ENCODE measurements at places on chromosomes 12 and 14.

- no peak for DNase-seq
Measured at GRCh38 chr12:63132201-63132600, 18.8 kb downstream of the AVPR1A start.

DNA sequence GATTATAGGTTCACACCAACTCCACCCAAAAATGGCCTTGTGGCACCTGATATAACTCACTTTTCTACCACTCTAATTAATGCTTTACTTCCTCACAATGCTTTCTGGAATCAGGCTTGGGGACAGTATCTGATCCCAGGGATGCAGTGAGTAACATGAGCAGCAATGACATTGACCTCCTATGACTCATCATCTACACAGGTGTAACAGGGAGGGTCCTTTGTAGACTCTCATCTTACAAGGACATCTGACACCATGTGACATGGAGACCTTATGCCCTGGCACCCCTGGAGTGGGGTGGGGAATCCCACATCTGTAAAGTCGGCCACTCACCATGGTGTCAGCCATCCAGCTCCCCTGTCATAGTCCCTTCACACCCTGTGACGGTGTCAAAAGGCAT lies 586.4 kb downstream of the MED13L start:
- no peak for DNase-seq

GRCh38 chr12:64737539-64737938 lies 21.7 kb downstream of the GNS start:
- DNase-seq, result no peak

DNA sequence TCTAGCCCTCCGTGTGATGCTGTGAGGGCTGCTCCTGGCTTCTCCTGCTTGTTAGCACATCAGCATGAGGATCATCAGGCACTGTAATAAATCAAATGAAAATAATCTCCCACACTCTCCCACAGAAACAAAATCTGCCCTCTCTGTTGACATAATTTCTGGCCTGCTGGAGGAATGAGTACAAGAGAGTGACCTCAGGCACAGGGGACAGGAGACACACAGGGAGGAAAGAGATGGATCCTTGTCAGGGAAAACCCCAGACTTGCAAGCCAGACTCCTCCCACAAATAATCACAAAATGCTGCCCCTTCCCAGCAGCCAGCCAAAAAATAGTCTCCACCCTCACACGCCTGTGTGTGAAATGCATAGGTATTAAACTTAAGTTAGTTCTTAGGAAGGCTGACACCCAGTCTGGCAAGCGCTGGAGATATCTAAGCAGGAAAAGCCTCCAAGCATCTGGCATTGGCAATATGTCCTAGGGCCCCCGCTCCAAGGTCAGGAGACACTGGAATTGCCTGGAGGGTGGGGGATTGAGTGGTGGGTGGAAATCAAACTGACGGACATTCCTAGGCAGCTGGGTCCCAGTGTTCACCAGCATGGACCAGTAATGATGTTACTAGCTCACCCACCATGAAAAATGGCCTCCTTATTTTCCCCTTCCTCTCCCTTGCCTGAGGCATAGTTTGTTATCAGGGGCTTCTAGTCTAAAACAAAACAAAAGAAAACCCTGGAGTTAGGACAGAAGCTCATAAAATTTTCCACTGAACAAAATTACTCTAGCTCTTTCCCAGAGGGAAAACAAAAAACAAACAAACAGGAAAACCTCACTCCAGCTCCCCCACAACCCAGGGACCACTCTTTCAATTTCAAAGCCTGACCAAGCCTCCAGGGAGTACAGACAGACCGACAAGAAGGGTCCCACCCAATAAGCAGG lies 22.0 kb downstream of the SMUG1 start:
- peak; percentile 9 for DNase-seq

- no peak for DNase-seq
Measured at GRCh38 chr14:22803687-22803974, 11.6 kb downstream of the SLC7A7 start.

DNA sequence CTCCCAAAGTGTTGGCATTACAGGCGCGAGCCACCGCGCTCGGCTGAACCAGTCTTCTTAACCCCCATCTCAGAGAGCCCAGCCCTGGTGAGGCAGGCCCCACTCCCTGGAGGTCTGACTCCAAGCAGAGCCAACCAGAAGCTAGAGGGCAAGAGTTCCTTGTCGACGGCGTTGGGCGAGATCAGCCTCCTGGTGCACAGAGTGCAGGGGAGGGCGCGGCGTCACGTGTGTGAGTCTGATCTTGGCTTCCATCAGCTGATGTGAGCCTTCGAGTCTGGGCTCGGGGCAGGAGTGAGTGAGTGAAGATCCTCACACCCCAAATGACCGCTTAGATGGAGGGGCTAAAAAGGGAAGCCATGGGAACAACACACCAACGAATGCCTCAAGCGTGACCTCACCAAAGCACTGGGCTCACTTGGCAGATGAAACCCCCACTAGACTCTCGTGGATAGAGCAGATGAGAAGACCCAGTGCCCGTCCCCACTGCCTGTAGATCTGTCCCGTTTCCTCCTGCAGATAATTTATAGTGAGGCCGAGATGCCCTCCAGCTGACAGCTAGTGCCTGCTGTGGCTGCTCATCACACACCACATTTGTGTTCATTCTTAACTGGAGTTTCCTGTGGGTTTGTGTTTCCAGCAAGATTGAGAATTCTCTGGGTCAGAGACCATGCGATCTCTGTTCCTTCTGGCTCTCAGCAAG lies 28.6 kb upstream of the ADGRD1 start:
- DNase-seq, result peak; percentile 3

DNA sequence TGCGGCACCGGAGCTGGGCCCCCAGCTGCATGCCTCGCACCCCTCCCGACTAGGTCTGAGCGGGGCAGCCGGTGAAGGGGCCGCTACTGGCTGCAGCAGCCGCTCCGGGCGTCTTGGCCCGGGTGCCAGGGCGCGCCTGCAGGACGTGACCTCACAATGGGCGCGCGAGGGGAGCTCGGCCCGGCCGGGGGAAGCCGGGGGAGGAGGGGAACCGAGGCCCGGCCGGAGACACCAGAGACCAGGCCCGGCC lies 353 bp downstream of the BAG5 start:
- DNase-seq, result peak; percentile 61

All from EH (cell line).